Gastrocnemius medialis (tissue), 4 donors: ENCODE measurements at places on chromosomes 7 and 10. TPM values are rescaled to one million over a fixed set of nuclear protein-coding genes. Genes with fewer than 3 reads are reported as not detected.

Gene C7orf33
- not detected for total RNA-seq

GRCh38 chr10:104325436-104326435 is 12.5 kb downstream of the ITPRIP start:
- peak; percentile 48 for DNase-seq

DNA sequence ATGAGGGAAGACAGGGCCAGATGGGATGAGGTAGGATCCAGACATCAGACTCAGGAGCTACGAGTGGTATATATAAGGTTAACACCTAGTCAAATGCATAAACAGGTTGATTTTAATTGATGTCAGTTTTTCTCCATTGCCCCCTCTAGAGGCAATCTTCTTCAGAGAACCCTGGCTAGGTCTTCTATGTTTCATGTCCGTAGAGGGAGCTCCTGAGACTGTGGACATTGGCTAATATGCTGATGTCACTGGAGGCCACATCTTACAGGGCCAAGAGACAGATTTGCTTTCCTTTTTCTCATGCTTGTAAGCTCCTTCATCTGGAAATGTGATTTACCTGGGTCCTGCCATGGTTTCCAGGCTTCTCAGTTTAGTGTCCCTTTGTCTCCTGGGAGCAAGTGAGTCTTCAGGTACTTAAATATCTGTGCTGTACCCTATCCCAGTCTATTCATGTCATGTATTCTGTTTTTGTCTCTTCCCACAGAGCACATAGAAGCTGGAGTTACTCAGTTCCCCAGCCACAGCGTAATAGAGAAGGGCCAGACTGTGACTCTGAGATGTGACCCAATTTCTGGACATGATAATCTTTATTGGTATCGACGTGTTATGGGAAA is 161.6 kb upstream of the PRSS1 start:
- DNase-seq: no peak

Gene TUBAL3
- total RNA-seq: not detected

Gene CTAGE15
- total RNA-seq: not detected

DNA sequence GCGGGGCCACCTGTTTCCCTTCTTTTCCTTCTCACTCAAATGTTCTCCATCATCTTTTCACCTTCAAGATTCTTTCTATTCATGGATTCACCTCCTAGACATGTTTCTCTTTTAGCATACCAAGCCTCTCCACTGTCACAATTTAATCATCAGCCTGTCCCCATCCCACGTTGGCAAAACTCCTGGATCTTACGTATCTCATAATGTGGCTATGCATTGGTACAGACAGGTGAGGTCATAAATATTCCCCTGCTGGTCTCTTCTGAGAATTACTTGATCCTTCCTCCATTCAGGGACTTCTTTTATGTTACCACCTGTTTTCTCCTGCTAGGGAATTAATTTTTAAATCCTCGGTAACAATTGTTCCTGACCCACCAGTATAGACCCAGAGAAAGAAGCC is 262.6 kb upstream of the NEBL start:
- no peak for DNase-seq

Gene TAC1
- not detected for total RNA-seq

DNA sequence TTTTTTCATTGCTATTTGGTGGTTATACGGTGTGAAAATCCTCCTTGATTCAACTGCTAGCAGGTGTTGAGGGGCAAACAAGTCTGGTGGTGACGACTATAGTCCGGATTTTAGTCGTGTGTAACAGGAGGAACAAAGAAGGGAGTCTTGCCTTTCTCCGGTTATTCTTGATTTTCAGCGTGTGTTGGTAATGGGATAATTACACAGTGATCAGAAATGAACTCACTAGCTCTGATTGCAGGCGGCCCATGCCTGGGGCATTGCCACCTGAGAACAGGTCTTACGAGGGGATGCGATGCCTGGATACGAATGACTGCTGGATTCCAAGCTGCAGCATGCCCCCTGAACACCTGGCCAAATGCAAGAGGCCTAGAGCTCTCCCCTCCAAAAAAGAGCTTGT is 72.8 kb downstream of the CAMK1D start:
- DNase-seq: no peak

Gene SUGCT
- 3.5 TPM for total RNA-seq

GRCh38 chr10:4177791-4178190 is 392.8 kb upstream of the KLF6 start:
- DNase-seq: no peak

GRCh38 chr10:88125766-88126165 is 262.3 kb downstream of the PTEN start:
- DNase-seq: no peak

Gene CCT6A
- total RNA-seq: 95.9 TPM

DNA sequence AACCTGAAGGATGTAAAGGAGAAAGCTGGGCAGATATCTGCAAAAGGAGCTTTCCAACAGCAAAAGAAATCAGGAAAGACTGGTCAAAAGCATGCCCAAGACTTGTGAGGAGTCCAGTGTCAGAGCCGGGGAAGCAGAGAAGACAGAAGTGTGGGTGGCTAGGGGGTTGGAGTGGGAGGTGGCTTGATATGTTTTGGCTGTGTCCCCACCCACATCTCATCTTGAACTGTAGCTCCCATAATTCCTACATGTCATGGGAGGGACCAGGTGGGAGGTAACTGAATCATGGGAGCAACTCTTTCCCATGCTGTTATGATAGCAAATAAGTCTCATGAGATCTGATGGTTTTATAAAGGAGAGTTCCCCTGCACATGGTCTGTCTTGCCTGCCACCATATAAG is 84.9 kb downstream of the INHBA start:
- no peak for DNase-seq

GRCh38 chr7:67771846-67772605 is 775.4 kb downstream of the TYW1 start:
- no peak for DNase-seq

Gene ANKRD7
- not detected for total RNA-seq

DNA sequence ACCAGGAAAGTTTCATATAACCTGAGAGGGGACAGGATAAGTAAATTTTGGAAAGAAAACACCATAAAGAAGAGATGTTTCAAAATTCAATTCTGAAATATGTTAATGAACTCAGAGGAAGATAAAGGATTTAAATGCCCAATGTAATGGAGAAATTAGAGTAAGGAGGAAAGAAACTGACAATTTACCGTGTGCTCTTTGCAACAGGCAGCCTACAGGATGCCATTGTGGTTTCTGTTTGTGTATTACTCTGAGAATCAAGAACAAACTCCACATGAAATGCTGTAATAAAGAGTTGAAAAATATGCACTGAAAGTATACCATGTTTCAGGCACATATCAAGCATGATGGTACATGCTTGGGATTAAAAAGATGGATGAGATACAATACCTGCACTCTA is 44.8 kb upstream of the GLCCI1 start:
- no peak for DNase-seq

DNA sequence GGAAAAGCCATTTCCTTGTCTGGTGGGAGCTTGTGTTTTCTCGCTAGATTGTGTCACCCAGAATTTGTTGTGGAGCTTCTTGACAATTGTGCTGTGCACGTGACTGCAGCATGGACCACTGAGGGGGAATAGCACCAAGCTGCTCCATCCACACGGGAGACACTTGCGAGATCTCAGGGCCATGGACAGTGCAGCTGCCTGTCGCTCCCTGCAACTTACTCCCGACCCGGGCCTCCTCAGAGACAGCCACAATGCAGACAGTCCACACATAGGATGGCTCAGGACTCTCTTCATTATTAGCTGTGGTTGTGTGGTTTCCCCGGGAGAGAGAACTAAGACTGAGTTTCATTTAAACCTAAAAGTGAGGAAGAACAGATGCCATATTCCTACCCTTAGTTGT is 673.2 kb upstream of the GALNT17 start:
- DNase-seq: no peak

Gene ST7
- 11.0 TPM for total RNA-seq

GRCh38 chr10:14605231-14605925 is 169.3 kb downstream of the FAM107B start:
- DNase-seq: no peak

DNA sequence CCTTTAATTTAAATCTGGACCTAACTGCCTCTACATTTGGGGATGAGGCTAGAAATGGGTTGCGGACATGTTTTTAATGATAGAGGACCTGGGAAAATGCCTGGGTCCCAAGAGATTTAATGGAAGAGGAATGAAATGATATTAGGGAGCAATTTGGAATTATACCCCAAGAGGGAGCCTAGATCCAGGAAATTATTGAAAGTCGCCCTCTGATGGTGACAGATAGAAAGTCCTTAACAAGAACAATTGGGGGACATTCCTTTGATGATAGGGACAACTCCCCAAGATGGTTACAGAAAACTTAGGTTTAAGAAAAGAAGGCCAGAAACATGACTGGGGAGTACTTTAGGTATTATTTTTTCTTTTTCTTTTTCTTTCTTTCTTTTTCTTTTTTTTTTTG is 9.5 kb upstream of the TSGA13 start:
- no peak for DNase-seq

DNA sequence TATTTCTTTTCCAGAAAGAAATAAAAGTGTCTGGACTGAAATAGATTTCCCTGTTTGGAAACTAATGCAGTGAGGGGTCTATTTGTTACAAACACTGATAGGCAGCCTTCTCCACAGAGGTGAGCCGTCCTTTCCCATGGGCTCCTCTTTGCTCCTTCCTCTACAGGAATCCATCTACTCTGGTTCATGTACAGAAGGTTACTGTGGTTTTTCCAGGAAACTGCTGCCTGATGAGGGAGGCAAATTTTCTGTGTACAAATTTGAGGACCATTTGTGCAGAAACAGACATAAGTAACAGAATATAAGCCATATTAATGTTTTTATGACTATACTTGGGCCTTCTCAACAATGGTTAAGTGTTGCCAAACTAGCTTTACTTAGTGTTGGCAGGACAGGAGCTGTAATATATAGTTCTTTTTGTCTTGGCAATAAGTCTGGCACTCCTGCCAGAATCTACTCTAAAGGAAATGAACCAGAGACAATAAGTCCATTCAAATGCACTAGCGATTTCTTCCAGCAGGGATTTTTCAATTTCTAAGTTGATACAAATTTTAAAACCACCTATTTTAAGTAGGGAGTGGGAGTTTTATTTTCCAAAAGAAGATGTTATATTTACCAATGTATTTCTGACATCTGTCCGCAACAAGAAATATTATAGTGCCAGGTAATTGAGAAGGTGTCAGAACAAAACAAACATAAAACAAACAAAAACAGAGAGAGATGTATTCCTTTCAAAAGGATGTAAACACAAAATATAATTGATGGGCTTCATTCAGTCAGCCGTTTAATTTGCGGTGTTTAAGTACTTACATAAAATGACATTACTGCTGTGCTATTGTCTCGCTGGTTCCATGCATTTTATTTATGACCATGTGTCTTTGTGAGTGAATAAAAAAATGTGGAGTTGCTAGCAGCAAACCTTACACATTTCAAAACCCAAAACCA is 91.0 kb upstream of the NFE2L3 start:
- no peak for DNase-seq

DNA sequence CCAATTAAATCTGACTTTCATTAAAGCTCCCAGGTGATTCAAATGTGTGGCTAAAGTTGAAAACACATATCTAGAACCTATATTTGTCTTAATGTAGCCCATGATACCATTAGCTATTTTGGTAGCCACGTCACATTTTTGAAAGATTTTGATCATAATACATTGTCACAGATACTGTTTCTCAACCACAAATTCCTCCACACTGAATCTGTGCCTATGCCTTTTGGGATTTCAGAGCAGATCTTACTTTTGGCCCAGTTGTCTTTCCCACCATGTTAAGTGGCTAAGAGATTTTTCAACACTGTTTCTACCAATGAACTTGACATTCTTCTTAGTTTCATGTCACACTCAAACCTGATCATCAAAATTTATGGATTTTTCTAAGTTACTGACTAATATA is 47.4 kb downstream of the CH25H start:
- DNase-seq: no peak

GRCh38 chr7:44167920-44168319 is 21.3 kb downstream of the GCK start:
- no peak for DNase-seq

GRCh38 chr10:4847561-4848355 is 21.8 kb downstream of the AKR1E2 start:
- no peak for DNase-seq

Gene RSPH10B
- 1.1 TPM for total RNA-seq

DNA sequence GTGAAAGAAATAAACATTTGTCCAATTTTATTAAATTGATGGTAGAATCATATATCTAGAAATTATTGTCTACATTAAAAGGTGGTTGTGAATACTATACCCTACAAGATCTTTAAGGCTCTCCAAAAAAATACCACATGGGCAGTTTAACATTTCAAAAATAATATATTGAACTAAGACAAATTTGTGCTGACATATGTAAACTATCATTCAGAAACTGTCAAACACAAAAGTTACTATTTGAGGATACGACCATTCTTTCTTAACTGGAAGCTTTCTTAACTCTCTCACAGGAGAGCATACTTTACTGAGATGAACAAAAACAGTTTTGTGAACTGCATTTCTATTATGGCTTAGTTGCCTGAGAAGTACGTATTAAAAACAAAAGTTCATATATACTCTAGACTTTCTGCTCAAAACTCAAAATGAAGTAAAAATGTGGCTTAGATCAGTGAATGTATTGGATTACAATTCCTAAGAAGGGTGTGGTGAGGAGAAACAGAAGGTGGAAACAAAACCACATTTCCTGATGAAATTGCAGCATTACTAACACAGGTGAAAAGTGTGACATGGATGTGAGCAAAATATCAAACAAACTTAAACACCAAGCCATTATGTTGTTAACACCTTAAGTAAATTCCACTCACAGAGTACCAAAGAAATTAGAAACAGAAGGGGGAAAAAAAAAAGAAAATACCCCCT is 138.5 kb downstream of the SEMA3A start:
- no peak for DNase-seq

Gene DYDC2
- not detected for total RNA-seq

- no peak for DNase-seq
These were observed 91.0 kb downstream of the ELMO1 start for GRCh38 chr7:37357637-37357996.

Gene AGAP9
- 1.2 TPM for total RNA-seq

- DNase-seq: no peak
These were observed 33.9 kb downstream of the RCC1L start for GRCh38 chr7:75039709-75040108.

Gene SORCS3
- total RNA-seq: not detected
